HFFc6 (cell line): ENCODE measurements at places on chromosomes 13 and 19.

DNA sequence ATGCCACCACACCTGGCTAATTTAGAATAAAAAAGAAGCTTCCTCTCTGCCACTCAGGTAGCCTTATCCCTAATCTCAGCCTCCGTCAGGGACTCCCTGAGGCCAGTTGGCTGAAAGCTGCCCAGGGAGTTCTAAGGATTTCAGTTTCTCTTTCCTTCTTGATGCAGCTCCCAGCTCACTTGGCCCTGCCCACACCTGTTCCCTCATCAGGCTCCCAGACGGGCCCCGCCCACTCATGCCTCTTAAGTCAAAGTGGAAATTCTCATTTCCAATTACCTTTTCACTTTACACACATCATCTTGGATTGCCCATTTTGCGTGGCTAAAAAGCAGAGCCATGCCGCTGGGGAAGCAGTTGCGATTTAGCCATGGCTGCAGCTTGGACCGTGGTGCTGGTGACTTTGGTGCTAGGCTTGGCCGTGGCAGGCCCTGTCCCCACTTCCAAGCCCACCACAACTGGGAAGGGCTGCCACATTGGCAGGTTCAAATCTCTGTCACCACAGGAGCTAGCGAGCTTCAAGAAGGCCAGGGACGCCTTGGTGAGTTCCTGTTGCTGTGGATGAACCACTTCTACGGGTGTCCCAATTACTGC lies at the start of gene IFNL1:
IFNL1 (plus strand) TSS at position 353 of the 591 bp plus-strand sequence; CDS start at position 368, 15 bp downstream.
- no peak for DNase-seq

- DNase-seq = no peak
Observed at GRCh38 chr19:15191982-15192381, 8.8 kb downstream of the NOTCH3 start.

- DNase-seq = peak; percentile 35
Observed at GRCh38 chr13:27201661-27202060, 30.1 kb upstream of the USP12 start.

DNA sequence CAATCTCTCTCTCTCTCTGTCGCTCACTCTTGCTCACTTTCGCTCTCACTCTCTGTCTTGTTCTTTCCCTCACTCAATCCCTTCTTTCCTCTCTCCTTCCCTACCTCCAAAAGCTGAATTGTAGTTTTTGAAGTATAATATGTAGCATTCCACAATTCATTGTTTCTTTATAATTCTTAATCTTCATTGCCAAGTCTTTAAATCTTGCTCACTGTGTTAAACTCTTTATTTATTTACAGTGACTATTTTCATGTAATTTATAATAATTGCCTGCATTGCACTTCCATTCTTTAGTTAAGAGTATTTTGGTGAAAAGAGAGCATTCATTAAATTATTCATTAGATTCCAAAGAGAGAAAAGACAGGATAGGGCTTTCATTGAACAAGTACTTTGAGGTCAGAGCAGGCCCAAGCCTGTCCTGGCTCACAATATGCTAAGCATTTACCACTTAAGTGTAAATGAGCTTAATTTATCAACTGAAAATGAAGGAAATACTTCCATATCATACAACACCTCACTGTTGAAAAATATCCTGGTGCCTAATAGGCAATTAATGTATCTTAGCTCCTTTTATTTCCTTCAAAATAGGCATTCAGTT lies 257.4 kb upstream of the SLITRK1 start:
- no peak for DNase-seq
